ENCODE measurements at places on chromosomes 4 and X.

- no peak for DNase-seq
Observed at GRCh38 chrX:68665502-68665901, 18.0 kb downstream of the STARD8 start.

DNA sequence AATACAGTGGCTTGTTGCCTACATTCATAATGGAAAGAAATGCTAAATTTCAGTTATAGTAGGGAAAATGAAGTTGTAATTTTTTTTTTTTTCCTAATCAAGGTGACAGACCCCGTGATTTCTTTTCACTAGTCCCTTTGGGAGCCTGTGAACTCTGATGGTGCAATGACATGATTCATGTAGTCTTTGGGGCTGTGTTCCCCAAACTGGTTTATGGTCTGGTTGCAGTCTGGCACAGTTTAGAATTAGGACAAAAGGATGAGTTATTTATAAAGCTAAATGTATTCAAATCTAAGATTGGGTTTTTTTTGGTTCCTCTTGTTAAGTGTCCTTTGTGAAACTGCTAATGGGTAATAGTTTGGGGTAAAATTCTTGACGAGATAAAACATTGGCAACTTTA lies 66.0 kb downstream of the REPS2 start:
- no peak for DNase-seq

DNA sequence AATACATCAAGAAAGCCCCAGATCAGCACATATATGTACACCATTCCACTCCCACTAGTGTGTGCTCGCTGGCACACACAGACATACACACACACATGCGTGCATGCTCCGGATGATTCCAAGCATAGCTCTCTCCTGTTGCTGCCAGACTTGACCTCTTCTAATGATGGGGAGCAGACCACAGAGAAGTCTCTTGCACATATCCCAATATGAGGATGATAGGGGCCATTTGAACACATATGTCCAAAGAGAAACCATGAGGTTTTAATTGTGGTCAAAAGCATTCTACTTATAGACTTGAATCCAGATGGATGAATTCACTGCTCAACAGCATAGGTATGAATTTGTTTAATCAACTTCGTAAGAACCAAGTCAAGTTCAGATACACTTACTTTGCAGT lies 214.9 kb downstream of the AFF2 start:
- DNase-seq = no peak

GRCh38 chr4:121684561-121684960 lies 12.2 kb downstream of the ANXA5 start:
- no peak for DNase-seq
